A549 treated with dexamethasone at 1 μM for 4 hours (cell line): ENCODE measurements at places on chromosomes 7 and 10. TPM values are rescaled to one million over a fixed set of nuclear protein-coding genes. Genes with fewer than 3 reads are reported as not detected.

The VSTM2A gene
- 0.08 TPM in 2 of 5 replicates, not detected in the others for total RNA-seq

The UCMA gene
- not detected in 5 replicates for total RNA-seq

The CAV2 gene
- total RNA-seq, result 168 to 193 TPM (median 191 TPM) in 5 replicates

The LIPF gene
- total RNA-seq, result not detected in 5 replicates

The SPACDR gene
- total RNA-seq, result 0.47 to 1.1 TPM (median 0.89 TPM) in 5 replicates

The TAS2R5 gene
- 0.26 to 0.50 TPM (median 0.43 TPM) in 5 replicates for total RNA-seq

The TMEM270 gene
- 0.11 to 0.25 TPM (median 0.21 TPM) in 5 replicates for total RNA-seq

The MMD2 gene
- not detected in 5 replicates for total RNA-seq
